ENCODE measurements at places on chromosomes 6 and 20.

DNA sequence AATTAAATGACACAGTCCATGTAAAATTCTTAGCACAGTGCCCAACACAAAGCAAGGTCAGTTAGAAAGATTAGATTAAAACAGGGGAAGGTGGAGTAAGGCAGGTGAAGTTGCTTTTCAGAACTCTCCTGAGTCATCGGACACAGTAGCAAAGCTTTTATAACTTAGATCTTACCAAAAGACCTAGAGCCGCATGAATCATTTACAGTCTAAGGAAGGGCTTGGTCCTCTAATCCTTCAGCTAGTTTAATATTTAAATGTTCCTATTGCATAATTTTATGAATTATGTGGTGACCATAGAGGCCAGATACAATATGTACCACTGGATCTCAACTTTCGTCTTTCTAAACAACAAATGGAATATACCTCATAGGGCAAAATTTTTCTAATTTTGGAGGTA is 202.1 kb upstream of the SNX9 start:
- no peak for DNase-seq

DNA sequence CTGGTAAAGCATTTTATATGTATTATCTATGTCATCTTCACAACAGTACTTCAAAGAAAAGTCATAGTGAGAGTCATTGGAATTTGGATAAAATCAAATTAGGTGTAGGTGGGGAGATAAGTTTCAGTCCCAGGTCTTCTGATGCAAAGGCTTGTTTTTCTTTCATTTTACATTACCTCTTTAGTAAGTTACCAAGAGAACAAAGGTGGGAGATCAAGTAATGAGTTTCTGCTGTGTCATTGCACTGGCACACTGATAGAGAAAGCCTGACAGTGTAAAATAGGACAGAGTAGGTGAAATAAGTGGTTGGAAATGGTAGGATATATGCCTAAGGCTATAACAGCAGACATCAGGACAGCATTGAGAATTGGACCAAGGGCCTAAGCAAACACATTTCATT is 250.4 kb downstream of the NKAIN2 start:
- DNase-seq, result no peak

DNA sequence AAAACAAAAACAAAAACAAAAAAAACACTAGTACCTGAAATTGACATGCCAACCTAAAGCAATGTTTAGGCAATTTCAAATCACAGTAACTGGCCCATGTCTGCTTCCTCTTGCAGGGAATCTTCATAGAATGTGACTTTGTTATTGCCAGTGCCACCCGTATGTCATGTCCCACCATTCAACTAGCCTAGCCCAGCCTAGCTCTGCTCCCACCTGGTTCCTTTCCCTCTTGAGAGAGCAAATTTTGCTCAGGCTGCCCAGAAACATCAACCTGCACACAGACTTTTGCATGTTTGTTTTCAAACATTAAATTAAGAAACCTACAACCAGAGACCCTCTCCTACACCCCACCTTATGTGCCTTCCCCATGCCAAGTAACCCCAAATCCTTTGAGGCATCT is 124.8 kb upstream of the SLC2A12 start:
- no peak for DNase-seq

DNA sequence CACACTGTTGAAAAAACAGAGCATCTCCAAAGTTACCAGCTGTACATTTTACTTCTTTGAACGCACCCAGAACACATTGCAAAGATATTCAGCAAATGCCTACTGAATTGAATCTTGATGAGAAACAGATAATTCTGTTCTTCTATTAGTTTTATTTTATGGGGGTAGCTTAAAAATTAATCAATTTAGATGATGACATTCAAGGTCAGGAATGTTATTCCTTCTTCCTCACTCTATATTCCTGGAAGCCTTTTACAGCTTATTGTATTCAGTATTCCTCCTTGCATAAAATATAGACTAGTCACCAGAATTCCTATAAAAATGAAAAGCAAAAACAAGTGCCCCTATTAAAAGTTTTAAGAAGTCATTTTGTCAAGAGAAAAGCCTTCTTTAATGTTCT is 21.4 kb upstream of the GMDS start:
- DNase-seq, result no peak

DNA sequence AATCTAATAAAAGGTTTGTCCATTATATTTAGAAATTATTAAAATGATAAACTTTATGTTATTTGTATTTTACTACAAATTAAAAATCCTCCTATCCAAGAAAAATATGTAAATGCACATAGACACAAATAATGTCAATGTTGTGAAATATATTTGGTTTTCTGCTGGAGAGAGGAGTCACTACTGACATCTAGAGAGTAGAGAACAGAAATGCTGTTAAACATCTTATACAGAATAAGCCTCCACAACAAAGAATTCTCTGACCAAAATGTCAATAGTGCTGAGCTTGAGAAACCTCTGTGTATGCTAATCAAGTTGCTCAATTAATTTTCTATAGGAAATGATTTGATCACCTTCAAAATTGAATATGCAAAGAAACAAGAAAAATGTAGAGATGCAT is 12.4 kb downstream of the HTR1B start:
- no peak for DNase-seq

All from stimulated activated CD4-positive, alpha-beta T cell treated with anti-CD3 and anti-CD28 coated beads, Interleukin-15, amount 100 ng/mL, for 1 hour (primary cell).